ENCODE measurements at places on chromosomes 11 and 22.

GRCh38 chr11:3155691-3156258 lies 9.3 kb downstream of the OSBPL5 start:
- no peak for DNase-seq

DNA sequence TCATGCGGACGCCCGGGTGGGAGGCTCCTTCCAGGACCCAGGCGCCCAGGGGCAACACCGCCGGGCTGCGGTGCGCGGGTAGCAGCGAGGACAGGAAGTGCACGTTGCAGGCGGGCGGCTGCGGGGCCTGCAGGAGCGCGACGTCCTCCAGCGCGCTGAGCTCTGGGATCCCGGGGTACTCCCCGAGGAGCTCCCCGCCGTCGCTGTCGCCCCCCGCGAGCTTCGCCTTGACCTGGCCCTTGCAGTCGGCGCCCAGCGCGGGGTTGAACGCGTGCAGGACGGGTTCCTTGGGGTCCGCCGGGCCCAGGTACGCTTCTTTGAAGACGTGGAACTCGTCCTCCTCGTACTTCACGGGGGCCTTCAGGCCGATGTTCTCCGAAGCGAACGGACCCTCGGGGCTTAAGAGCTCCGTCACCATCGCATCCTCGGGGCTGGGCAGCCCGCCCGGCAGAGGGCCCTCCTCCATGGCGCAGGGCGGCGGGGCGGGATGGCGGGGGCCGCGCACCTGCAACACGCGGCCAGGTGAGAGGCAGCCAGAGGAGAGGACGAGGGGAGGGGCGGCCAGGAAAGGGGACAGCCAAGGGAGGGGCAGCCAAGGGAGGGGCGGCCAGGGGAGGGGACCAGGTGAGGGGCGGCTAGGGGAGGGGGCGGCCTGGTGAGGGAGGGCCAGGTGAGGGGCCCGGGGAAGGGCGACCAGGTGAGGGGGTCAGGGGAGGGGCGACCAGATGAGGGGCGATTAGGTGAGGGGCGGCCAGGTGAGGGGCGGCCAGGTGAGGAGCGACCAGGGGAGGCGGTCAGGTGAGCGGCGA lies 921 bp downstream of the TESMIN start:
- no peak for DNase-seq

DNA sequence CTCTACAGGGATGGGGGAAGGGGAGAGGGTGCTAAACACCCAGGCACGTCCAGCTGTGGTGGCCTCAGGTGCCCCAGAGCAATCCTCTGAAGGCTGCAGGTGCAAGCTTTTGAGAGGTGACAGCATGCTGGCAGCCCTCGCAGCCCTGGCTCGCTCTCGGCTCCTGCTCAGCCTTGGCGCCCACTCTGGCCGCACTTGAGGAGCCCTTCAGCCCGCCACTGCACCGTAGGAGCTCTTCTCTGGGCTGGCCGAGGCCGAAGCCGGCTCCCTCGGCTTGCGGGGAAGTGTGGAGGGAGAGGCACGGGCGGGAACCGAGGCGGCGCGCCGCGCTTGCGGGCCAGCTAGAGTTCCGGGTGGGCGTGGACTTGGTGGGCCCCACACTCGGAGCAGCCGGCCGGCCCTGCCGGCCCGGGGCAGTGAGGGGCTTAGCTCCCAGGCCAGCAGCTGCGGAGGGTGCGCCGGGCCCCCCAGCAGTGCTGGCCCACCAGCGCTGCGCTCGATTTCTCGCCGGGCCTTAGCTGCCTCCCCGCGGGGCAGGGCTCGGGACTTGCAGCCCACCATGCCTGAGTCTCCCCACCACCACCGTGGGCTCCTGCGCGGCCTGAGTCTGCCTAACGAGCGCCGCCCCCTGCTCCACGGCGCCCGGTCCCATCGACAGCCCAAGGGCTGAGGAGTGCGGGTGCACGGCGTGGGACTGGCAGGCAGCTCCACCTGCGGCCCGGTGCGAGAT lies 112.1 kb downstream of the TRIM29 start:
- DNase-seq, result no peak

DNA sequence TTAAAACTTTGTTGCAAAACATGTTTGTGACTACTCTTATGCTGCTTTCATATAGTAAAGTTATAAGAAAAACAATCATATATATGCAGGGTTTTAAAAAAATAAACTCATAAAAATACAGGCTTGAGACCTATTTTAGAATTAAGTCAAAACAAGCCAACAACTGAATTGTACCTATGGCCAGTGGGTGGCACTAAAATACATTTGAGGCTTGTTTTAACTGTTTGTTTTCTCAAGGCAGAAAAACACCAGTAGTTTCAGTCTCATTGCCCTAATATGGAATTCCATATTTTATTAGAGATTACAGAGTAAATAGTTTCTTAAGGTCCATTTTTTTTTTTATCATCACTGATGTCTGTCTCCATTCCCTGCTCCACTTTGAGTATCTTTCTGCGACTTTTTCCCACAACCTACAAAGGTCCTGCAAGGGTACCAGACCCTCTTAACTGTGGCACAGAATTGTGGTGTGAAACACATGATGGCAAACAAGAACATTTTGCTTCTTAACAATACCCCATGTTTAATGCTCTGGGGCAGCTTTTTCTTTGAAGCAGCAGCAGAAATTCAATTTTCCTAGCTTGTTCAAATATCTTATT lies 8.5 kb upstream of the CCDC89 start:
- no peak for DNase-seq

GRCh38 chr11:106077609-106078455 lies at the start of gene AASDHPPT:
TSS of gene AASDHPPT (plus strand) at chr11:106077662. CDS start at chr11:106077711, 49 bp downstream.
- DNase-seq, result no peak

DNA sequence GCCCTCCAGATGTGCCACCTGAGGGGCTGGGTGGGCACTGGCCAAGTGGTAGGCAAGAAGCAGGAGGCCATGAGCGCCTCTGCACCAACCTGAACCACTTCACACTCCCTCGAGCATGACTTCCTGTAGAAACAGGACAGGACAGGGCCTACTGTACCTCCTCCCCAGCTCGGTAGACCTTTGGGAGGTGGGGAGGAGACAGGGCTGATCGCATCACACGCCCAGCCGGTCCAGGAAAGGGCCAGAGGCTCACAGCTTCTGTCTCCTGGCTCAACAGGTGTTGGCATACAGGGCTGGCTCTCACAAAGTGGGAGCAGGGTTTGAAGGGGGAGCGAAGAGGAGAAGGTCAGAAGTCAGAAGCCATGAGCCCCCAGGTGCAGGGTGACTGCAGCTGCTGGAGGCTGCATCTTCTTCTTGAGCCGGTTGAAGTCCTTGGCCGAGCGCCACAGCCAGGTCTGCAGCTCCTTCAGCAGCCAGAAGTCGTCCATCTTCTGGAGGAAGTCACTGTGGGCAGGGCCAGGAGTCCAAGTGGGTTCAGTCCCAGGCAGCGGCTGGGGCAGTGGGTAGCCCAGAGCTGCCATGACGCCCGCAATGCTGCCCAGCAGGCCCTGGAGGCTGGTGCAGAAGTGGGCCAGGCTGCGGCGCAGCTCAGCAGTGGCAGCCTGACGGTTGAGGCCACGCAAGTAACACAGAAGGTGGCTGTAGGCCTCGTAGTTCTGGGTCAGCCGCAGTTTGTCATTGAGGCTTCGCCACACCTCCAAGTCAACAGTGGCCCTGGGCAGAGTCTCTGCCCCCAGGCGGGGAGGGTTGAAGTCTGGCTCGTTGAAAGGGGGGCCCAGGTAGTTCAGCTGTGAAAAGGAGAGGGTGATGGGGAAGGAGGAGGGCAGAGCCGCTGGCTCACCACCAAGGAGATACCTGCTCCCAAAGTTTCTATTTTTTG lies 8.3 kb downstream of the CLCF1 start:
- no peak for DNase-seq

- no peak for DNase-seq
Measured at GRCh38 chr11:107257710-107258109, 199.9 kb downstream of the CWF19L2 start.

DNA sequence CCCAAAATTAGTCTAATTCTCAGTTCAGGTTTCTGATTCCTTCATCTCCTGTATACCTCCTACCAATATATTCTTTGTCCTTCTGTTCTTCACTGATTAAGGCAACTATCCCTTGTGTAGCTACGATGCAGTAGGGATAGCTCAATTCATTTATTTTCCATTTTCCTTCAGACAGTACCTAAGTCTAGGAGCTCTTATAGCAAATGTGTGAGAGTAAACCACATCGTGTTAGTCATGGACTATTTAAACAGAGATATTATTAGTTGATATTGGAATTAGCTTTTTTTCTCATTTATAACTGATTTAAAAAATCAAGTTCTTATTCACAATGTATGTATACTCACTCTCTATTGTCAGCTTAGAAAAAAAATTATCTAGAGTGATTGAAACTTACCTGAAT lies 900.0 kb downstream of the JRKL start:
- no peak for DNase-seq

- no peak for DNase-seq
Measured at GRCh38 chr11:9716275-9717039, 52.6 kb downstream of the SWAP70 start.

GRCh38 chr11:84019571-84020194 lies 733.5 kb upstream of the CCDC90B start:
- DNase-seq, result no peak

DNA sequence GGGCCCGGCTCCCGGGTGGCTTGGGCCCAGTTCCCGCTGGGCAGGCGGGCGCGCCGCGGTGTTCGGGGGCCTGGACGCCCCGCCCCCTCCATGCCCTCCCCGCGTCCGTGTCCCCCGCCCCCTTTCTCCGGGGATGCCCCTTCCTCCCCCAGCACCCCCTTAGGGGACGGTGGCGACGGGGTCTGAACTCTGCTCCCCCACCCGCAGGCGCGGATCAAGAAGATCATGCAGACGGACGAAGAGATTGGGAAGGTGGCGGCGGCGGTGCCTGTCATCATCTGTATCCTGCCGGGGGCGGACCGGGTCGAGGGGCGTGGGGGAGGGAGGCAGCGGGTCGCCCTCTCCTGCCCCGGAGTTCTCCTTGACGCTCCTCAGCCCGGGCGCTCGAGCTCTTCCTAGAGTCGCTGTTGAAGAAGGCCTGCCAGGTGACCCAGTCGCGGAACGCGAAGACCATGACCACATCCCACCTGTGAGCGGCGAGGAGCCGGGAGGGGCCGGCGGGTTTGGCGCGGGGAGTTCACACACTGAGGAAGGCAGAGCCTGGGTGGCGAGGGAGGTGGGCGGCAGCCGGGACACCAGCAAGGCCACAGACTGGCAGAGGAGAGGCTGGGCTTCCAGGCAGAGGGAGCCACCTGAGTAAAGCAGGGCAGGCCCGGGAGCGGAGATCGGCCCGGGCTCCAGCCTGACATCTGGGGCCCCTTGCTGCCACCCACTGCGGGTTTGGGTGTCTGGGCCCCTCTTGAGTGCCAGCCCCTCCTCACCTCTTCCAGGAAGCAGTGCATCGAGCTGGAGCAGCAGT lies 546 bp downstream of the DRAP1 start:
- DNase-seq, result peak; percentile 26

DNA sequence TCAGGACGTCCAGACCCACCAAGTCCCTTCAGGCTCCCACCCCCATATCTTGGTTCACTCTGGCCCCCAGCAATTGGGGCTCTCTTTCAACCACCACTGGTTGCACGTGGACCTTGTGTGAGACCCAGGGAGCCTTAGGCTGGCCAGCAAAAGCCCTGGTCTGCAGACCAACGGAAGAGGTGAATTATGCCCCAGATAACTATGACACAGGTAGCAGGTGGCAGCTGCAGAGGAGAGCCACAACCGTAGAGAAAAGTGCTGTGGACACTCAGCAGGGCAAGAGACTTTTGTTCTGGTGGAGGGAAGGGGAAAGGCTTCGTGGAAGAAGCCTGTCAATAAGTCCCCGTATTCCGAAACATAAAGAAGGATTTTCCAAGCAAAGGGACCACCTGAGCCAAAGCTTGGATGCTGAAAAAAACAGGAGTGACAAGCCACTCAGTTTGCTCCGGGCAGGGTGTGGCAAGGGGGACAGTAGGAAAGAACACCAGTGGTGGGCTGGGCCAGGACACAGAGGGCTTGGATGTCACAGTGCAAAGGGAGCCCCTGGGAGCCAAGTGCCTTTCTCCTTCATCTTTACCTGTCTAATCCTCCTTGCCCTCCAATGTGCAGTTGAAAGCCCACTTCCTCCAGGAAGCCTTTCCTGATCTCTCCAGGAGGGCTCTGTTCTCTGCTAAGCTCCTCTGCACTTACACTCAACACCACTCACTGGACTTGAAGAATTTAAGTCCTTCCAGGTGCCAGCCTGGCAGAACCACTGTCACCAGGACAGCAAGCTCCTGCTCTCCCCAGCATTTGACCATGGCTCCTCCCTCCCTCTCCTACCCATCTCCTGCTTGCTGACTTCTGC lies 264.7 kb downstream of the BUD13 start:
- no peak for DNase-seq

- DNase-seq, result no peak
Measured at GRCh38 chr11:118305726-118306125, 1.2 kb downstream of the CD3E start.

DNA sequence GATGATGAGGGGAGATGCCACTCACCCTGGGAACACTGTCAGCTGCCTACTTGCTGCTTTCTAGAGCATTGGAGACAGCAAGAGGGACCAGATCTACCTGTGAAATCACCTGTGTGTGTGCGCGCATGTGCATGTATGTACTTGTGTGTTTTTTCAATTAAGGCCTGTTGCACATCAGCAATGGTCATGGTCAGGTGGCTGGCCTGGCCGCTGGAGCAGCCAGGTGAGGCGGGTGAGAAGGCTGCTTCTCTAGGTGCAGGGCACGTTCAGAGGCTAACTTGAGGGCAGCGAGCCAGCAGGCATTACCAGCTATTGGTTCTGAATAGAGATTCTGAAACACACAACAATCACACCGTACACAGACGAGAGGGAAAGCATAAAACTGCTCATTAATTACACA lies 65.1 kb downstream of the PARVG start:
- DNase-seq, result no peak

GRCh38 chr11:75851203-75851602 lies 36.2 kb downstream of the UVRAG start:
- no peak for DNase-seq

DNA sequence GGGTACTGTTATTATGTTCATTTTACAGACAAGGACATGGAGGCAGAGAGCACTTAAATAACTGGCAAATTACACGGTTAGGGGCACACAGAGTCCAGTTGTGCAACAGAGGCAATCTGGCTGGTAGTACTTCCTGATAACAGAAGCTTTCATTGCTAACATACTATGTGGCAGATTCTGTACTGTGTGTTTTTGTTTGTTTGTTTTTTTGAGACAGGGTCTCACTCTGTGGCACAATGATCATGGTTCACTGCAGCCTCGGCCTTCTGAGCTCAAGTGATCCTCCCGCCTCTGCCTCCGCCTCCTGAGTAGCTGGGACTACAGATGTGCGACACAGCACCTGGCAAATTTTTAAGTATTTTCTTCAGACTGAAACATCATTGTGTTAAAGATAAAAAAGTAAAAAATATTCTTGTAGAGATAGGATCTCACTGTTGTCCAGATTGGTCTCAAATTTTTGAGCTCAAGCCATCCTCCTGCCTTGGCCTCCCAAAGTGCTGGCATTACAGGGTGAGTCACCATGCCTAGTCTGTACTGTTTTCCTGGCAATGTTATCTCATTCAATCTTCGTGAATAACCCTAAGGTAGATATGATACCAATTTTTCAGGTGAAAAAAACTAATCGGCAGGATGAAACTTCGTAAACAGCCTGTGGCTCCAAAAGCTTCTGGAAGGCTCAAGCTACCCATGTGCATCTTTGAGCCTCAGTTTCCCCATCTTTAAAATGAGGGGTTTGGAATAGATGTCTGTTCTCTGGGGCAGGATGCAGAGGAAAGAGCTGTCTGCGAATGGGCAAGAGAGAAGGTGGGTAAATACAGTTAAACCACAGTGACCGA lies 921 bp upstream of the NUCB2 start:
- no peak for DNase-seq
